ENCODE measurements at places on chromosomes 4 and X.

DNA sequence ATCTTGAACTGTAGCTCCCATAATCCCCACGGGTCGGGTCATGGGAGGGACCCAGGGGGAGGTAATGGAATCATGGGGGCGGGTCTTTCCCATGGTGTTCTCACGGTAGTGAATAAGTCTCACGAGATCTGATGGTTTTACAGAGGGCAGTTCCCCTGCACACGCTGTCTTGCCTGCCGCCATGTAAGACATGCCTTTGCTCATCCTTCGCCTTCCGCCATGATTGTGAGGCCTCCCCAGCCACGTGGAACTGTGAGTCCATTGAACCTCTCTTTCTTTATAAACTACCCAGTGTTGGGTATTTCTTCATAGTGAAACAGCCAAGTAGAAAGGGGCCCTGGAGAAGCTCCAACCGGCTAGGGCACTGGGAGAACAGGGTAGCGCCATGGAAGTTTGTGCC is 12.3 kb downstream of the CTAG1A start:
- no peak overlapping the region for H3K4me3 ChIP-seq
- no peaks in the 10 kb centered on the region for H3K36me3 ChIP-seq
- H3K4me1 ChIP-seq = no peaks in the 10 kb centered on the region
- H3K27ac ChIP-seq = no peak overlapping the region
- H3K27me3 ChIP-seq = no peaks in the 10 kb centered on the region
- no peak for DNase-seq

GRCh38 chr4:100842856-100843255 is 325.0 kb upstream of the EMCN start:
- H3K36me3 ChIP-seq = no peaks in the 10 kb centered on the region
- DNase-seq = no peak
- H3K4me1 ChIP-seq = no peaks in the 10 kb centered on the region
- no peaks in the 10 kb centered on the region for H3K27me3 ChIP-seq
- no peak overlapping the region for H3K27ac ChIP-seq
- H3K4me3 ChIP-seq = no peak overlapping the region

DNA sequence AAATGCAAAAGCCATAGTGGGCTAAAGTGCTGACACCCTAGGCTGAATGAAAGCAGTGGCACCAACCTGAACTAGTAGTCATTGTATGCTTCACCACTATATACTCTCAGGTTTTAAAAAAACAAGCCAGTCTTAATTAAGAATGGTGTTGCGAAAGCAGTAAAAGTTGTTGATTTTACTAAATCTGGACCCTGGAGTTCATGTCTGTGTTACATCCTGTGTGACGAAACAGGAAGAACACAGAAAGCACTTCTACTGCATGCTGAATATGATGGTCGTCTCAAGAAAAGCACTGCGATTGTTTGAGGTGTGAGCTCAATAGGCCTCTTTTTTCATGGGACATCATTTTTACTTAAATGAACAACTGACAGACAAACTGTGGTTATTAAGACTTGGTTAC is 24.2 kb upstream of the GDPD2 start:
- no peaks in the 10 kb centered on the region for H3K27me3 ChIP-seq
- H3K27ac ChIP-seq = no peak overlapping the region
- no peak for DNase-seq
- H3K36me3 ChIP-seq = no peaks in the 10 kb centered on the region

- H3K36me3 ChIP-seq = no peaks in the 10 kb centered on the region
- no peaks in the 10 kb centered on the region for H3K4me1 ChIP-seq
- H3K4me3 ChIP-seq = no peak overlapping the region
- no peak for DNase-seq
- no peaks in the 10 kb centered on the region for H3K27me3 ChIP-seq
- H3K27ac ChIP-seq = no peak overlapping the region
These were observed 101.6 kb upstream of the OTUD4 start for GRCh38 chr4:145281951-145282350.

GRCh38 chr4:19135895-19136633 is 1114.5 kb upstream of the LCORL start:
- H3K27ac ChIP-seq = no peak overlapping the region
- no peak overlapping the region for H3K4me3 ChIP-seq
- no peaks in the 10 kb centered on the region for H3K36me3 ChIP-seq
- no peaks in the 10 kb centered on the region for H3K4me1 ChIP-seq

- DNase-seq = no peak
- H3K36me3 ChIP-seq = no peaks in the 10 kb centered on the region
- no peaks in the 10 kb centered on the region for H3K27me3 ChIP-seq
- no peak overlapping the region for H3K27ac ChIP-seq
- H3K4me3 ChIP-seq = no peak overlapping the region
These were observed 21.0 kb downstream of the COL4A6 start for GRCh38 chrX:108417257-108417656.

- H3K4me3 ChIP-seq = no peak overlapping the region
- H3K4me1 ChIP-seq = no peaks in the 10 kb centered on the region
- no peaks in the 10 kb centered on the region for H3K27me3 ChIP-seq
- H3K36me3 ChIP-seq = no peaks in the 10 kb centered on the region
These were observed 63.6 kb downstream of the REPS2 start for GRCh38 chrX:17009856-17010625.

GRCh38 chr4:99404595-99405287 is 30.4 kb downstream of the ADH7 start:
- no peaks in the 10 kb centered on the region for H3K27me3 ChIP-seq
- peak; percentile 47 for DNase-seq
- peaks cover 71% of the 10 kb centered on the region for H3K4me1 ChIP-seq
- H3K4me3 ChIP-seq = no peak overlapping the region

DNA sequence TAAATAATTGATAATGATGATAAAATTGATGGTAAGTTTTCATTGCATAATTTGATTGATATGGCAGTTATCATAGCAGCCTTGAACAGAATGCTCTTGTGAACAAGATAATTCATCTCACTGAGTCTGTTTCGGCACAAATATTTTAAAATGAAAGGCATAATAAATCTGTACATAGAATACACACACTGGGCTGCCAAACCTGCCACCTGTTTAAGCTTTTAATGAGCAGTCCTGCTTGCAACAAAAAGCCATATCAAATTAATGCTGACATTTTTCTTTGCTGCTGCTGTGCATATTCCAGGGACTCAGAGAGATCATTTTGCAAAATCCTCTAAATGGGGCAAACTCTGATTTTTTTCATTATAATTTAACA is 201.1 kb downstream of the ARHGAP24 start:
- no peak overlapping the region for H3K27ac ChIP-seq
- no peaks in the 10 kb centered on the region for H3K4me1 ChIP-seq
- no peaks in the 10 kb centered on the region for H3K27me3 ChIP-seq
- no peak overlapping the region for H3K4me3 ChIP-seq
- DNase-seq = no peak
- H3K36me3 ChIP-seq = no peaks in the 10 kb centered on the region

DNA sequence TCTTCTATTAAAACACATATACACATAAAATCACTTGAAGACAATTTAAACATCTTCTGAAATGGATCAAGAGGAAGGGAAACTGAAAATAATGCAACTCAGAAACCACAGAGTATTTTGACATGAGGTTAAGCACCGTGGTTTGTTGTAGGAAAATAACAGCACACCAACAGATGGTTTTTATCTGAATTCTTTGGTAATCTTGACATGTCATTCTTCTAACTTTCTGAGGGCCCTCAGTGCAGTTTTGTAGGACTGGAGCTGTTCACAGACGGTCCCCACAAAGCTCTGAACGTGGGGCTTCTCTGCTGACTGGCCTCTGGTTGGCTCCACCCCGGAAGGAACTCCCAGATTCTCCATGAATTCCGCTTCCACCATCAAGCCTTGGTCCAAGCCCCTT is 16.0 kb upstream of the TLR8 start:
- no peaks in the 10 kb centered on the region for H3K36me3 ChIP-seq
- H3K4me3 ChIP-seq = no peak overlapping the region
- H3K27ac ChIP-seq = no peak overlapping the region
- no peak for DNase-seq

GRCh38 chr4:129064717-129065116 is 28.6 kb downstream of the SCLT1 start:
- no peaks in the 10 kb centered on the region for H3K4me1 ChIP-seq
- H3K36me3 ChIP-seq = peaks cover 33% of the 10 kb centered on the region
- H3K4me3 ChIP-seq = no peak overlapping the region
- no peak for DNase-seq

DNA sequence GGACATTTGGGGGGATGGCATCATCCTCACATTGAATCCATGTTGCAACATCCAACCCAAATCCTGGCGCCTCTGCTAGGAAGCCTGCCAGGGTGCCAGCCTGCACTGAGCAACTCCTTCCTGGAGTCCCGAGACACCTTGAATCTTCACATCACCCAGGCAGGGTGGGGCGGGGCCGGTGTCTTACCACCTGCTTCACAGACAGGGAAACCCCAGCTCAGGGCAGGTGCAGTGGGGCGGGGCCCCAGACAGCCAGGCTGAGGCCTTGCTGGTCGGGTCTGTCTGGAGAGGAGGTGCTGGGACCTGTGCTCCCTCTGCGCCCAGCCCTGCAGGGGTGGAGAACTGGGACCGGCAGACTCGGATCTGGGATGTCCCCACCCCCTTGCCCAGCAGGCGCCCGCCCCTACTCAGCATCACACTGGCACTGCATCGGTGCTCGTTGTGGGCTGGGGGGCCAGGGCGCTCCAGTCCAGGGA is 31.5 kb upstream of the HTRA3 start:
- no peak for DNase-seq
- no peak overlapping the region for H3K4me3 ChIP-seq
- H3K4me1 ChIP-seq = no peaks in the 10 kb centered on the region
- H3K36me3 ChIP-seq = no peaks in the 10 kb centered on the region
- no peak overlapping the region for H3K27ac ChIP-seq

DNA sequence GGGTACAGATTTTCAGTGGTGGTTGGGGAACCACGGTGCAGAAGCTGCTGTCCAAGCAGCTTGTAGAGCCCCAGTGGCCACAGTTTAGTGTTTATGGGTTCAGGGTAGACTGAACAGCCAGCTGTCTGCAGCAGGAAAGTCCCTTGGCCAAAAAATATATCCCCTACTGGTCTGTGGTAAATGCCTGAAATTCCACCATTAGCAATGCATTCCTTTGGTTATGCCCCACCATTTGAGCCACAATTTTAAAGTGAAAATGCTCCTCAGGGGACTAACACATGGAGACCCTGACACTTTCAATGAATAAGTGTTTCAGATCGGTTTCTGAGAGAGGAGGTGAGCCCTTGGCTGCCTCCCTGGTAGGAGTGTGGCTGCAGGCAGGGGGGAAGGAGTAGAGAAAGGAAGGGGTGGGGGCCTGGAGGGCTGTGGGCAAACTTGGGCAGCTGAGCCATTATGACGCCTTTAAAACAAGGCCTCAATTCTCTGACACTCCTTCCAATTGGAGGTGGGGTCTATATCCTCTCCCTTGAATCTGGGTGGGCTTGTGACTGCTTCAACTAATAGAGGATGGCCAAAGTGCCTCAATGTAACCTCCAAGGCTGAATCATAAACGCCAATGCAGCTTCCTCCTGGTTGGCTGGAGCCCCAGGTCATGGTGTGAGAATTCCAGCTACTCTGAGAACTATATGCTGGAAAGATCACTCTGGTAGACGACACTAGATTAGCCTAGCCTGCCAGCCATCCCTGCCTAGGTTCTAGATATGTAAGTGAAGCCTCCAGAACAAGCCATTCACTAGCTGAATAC is 75.8 kb upstream of the ATP6AP2 start:
- H3K27me3 ChIP-seq = no peaks in the 10 kb centered on the region
- DNase-seq = no peak
- H3K4me1 ChIP-seq = no peaks in the 10 kb centered on the region
- no peak overlapping the region for H3K4me3 ChIP-seq

GRCh38 chr4:98260047-98260578 is 1.1 kb upstream of the RAP1GDS1 start:
- peak overlapping the region; percentile 97 for H3K27ac ChIP-seq
- peaks cover 14% of the 10 kb centered on the region for H3K4me1 ChIP-seq
- peak overlapping the region; percentile 83 for H3K4me3 ChIP-seq
- no peaks in the 10 kb centered on the region for H3K27me3 ChIP-seq

DNA sequence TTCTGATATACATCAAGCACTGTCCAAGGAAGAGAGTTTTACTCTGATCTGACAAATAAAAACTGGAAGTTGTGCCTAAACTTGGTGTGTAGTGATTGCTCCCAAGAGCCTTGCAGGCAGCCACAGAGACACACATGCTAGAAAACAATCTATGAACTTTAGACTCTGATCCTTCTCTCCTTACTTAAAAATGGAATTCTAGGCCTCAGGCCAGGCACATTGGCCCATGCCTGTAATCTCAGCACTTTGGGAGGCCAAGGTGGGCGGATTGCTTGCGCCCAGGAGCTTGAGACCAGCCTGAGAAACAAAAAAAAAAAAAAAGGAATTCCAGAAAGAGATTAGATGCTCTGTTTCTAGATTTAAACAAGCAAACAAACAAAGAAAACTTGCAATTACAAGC is 45.6 kb upstream of the S100G start:
- H3K36me3 ChIP-seq = no peaks in the 10 kb centered on the region
- no peaks in the 10 kb centered on the region for H3K27me3 ChIP-seq
- no peaks in the 10 kb centered on the region for H3K4me1 ChIP-seq
